ENCODE measurements at places on chromosomes 2 and 18. TPM values are rescaled to one million over a fixed set of nuclear protein-coding genes. Genes with fewer than 3 reads are reported as not detected.

GRCh38 chr2:159044804-159045286, 76.4 kb downstream of the TANC1 start:
- no peak overlapping the region for H3K27ac ChIP-seq
- DNase-seq: no peak
- peaks cover 20% of the 10 kb centered on the region for H3K4me1 ChIP-seq
- no peak overlapping the region for H3K4me3 ChIP-seq

The SLC9A2 gene
- not detected for total RNA-seq

DNA sequence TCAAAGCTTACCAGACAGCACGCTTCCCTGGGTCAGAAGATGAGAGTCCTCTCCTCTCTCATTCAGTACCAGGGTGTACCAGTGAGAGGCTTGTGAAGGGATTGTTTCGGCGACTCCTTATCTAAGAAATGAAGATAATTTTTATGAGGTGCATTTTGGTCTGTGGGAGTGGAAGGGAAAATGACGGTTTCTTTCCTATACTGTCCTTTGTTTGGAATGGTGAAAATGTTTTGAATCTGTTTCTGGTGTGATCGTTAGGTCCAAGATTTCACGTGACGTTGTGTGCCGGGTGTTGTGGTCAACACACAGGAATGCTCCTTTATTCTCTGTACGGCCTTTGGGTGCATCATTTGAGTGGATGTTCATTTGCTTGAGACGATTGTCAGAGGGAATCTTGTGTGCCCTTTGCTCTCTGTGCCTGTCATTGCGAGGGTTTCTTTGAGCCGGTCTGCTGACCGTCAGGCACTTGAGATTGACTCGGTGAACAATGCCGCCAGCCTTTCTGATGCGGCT, 183.5 kb downstream of the AGAP1 start:
- no peaks in the 10 kb centered on the region for H3K27me3 ChIP-seq
- peaks cover 5% of the 10 kb centered on the region for H3K4me1 ChIP-seq
- no peak for DNase-seq
- H3K36me3 ChIP-seq: no peaks in the 10 kb centered on the region
- no peak overlapping the region for H3K27ac ChIP-seq

DNA sequence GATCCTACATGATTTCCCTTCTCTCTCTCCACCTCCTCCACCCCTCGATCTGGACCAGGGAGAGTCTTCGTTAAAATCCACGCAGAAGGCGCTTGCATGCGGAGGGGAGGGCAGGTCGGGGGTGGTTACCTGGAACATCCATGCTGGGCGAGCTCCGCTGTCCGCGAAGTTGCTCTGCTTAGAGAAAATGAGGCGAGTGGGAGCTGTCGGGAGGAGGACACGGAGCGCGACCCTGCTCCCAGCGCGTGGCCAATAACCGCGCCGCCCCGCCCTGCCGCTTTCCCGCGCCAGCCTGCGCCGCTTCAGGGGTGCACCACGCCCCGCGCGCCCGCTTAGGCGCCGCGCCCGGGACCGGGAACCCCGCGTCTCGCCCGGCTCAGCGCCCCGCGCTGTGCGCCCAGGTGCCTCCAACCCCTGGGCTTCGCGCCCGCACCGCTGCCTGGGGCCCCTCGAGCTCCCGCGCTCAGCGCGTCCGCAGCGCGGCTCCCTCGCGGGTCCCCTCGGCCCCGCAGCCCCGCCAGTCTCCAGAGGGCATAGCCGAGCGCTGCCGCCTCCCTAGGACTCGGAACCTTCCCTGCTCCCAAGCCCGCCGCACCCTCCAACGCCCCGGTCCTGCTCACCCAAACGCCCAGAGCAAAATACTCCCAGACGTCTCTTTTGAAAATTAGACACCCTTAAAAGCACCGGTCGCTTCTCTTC, 636 bp downstream of the CBLN2 start:
- H3K27me3 ChIP-seq: peaks cover 11% of the 10 kb centered on the region
- no peak overlapping the region for H3K4me3 ChIP-seq
- DNase-seq: no peak
- H3K36me3 ChIP-seq: no peaks in the 10 kb centered on the region

The PCBP1 gene
- 33.6 TPM for total RNA-seq

DNA sequence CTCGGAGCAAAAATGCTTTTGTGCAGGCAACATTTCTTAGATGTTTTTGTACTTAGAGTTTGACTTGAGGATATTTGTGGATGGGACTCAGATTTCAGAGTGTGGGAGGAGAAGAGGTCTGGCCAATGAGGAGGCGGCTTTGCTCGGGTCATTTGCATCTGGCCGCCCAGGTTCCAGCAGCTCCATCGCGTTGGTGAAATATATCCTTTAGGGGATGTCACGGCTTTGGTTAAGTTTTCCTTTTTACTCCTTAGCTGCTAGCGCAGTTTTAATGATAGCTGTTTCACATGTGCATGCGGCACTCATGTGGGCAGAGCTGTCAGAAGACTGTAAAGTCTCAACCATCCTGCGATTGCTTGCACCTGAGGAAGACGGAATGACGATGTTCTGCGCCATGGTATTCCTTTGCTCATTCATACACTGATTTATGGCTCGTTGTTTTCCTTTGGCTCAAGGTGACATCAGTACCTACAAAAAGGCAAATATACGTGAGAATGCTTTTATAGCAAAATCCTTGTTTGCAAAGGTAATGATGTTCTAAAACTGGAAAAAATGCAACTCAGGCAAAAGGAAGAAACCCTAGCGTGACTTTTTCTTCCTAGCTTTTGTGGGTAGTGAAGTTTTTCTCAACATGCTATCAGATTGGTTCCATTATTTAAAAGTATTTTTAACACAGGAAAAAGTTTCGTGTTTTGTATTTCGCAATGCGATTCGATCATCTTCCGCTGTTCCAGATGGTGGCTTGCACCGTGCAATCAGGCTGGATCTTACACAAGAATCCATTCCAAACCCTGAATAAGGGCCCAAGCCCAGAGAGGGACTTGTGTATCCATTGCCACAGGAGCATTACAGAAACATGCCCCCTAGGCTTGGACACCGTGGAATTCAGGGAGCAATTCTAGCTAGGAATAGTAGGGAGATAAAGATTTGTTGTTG, 70.5 kb upstream of the ZNF516 start:
- peak; percentile 96 for DNase-seq
- H3K4me3 ChIP-seq: peak overlapping the region; percentile 55
- no peaks in the 10 kb centered on the region for H3K36me3 ChIP-seq
- H3K27ac ChIP-seq: peak overlapping the region; percentile 97
- H3K4me1 ChIP-seq: peaks cover 16% of the 10 kb centered on the region
- H3K27me3 ChIP-seq: no peaks in the 10 kb centered on the region

DNA sequence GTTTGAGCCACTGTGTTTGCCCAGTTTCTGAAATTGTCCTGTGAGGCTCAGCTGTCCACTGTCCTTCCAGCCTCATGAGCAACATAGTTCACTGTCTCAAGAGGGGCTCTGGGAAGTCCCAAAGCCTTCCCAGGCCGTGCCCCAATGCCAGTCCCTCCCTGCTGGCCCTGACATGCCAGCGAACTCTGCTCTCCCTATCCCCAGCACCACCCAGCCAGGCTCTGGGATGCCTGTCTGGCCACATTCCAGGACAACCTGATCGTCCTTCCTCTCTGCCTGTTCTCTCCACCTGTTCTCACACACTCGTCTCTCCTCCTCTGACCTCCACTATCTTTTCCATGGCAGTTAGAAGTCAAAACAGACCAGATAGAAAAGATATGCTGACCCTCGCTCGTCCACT, 278.0 kb upstream of the ID2 start:
- peaks cover 3% of the 10 kb centered on the region for H3K27me3 ChIP-seq
- DNase-seq: no peak
- no peak overlapping the region for H3K4me3 ChIP-seq
- no peaks in the 10 kb centered on the region for H3K36me3 ChIP-seq
- no peaks in the 10 kb centered on the region for H3K4me1 ChIP-seq
- no peak overlapping the region for H3K27ac ChIP-seq

GRCh38 chr2:189441709-189442074, 418 bp downstream of the WDR75 start:
- H3K36me3 ChIP-seq: no peaks in the 10 kb centered on the region
- no peaks in the 10 kb centered on the region for H3K27me3 ChIP-seq
- H3K4me1 ChIP-seq: peaks cover 2% of the 10 kb centered on the region
- H3K27ac ChIP-seq: peak overlapping the region; percentile 83
- no peak for DNase-seq

The SLC38A11 gene
- under 0.01 TPM for total RNA-seq

- no peak overlapping the region for H3K27ac ChIP-seq
- H3K4me3 ChIP-seq: no peak overlapping the region
- H3K4me1 ChIP-seq: peaks cover 12% of the 10 kb centered on the region
- peaks cover 17% of the 10 kb centered on the region for H3K36me3 ChIP-seq
Observed at GRCh38 chr2:28929581-28929980, 35.1 kb downstream of the WDR43 start.

GRCh38 chr2:129768036-129768386, 211.5 kb upstream of the RAB6C start:
- DNase-seq: no peak
- no peaks in the 10 kb centered on the region for H3K4me1 ChIP-seq
- no peak overlapping the region for H3K4me3 ChIP-seq
- H3K27me3 ChIP-seq: no peaks in the 10 kb centered on the region
- no peaks in the 10 kb centered on the region for H3K36me3 ChIP-seq

- H3K27ac ChIP-seq: no peak overlapping the region
- H3K27me3 ChIP-seq: peaks cover 1% of the 10 kb centered on the region
- H3K4me3 ChIP-seq: peak overlapping the region; percentile 77
- H3K36me3 ChIP-seq: no peaks in the 10 kb centered on the region
- no peak for DNase-seq
- peaks cover 7% of the 10 kb centered on the region for H3K4me1 ChIP-seq
Observed at GRCh38 chr2:207768168-207768865, 1.4 kb downstream of the FZD5 start.

DNA sequence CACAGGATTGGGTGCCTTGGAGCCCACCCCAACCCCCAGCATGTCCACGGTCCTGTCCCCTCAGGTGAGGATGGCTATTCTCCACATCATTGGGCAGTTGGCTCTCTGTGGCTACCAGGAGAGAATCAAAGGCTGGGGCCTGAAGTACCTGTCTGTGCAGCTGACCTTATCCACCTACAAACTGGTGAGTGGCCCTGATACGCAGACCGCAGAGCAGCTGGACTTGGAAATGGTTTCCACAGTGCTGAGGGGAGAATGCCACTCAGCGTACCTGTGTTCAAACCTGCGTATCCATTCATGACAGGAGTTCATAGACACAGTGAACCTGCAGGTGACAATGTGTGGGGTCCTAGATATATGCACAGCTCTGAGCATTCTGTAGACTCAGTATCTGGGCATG, 21.6 kb downstream of the MROH2A start:
- H3K27me3 ChIP-seq: peaks cover 19% of the 10 kb centered on the region
- no peaks in the 10 kb centered on the region for H3K36me3 ChIP-seq
- no peak overlapping the region for H3K27ac ChIP-seq

DNA sequence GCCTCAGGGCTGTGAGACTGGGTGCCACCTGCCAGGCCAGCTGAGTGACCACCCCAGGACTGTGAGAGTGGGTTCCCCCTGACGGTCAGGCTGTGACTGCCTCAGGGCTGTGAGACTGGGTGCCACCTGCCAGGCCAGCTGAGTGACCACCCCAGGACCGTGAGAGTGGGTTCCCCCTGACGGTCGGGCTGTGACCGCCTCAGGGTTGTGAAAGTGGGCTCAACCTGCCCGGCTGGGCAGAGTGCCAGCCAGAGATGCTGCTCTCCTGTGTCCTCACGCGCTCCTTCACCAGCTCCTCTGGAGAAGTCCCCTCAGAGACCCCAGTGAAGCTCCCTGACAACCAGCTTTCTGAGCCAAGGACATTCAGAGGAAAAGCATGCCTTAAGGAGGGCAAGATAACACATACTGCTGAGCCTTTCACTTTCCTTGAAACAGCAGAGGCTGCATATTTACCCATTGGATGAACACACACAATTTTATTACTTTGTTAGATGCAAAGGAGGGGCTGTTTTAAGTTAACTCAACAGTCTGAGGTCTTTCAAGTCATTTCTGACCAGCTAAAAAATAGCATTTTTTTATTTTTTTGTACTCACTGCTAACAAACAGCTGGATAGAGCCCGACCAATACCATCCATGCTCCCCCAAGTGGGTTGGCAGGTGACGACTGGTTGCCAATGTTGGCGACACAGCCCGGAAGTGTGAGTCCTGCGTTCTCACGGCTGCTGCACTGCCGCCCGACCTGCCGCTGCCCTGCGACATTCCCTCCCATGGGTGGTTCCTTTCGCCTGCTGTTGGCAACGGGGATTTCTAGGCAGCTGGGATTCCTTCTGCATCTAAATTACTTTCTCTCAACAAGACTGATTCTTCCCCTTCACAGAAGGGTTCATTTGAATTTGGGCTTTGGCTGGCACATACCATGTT, 70.7 kb downstream of the NDUFA10 start:
- no peak overlapping the region for H3K4me3 ChIP-seq
- H3K36me3 ChIP-seq: peaks cover 7% of the 10 kb centered on the region
- no peaks in the 10 kb centered on the region for H3K27me3 ChIP-seq
- H3K27ac ChIP-seq: no peak overlapping the region

DNA sequence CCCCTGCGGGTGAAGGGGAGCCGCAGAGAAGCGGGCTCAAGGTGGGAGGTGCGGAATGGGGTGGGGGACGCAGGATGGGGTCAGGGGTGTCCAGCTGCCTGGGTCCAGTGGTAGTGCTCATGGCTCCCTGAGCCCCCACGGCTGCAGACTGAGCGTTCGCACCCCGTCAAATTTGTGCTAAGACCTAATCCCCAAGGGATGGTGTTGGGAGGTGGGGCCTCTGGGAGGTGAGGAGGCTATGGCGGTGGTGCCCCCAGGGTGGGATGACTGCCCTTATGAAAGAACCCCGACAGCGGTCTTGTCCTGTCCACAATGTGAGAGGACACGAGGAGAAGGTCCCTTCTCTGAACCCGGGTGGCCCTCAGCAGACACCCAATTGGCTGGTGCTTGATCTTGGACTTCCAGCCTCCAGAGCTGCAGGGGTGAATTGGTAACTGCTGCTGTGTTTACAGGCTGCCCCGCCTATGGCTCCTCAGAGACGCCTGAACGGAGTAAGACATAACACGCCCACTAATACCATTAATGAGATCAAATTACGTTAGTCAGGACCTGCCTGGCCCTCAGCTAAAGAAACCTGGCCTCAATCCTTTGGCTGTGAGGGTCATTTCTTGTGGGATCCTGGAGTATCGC, 42.6 kb downstream of the PXDN start:
- H3K4me3 ChIP-seq: no peak overlapping the region
- peaks cover 14% of the 10 kb centered on the region for H3K4me1 ChIP-seq
- DNase-seq: no peak
- no peaks in the 10 kb centered on the region for H3K27me3 ChIP-seq
- H3K36me3 ChIP-seq: peaks cover 19% of the 10 kb centered on the region
- H3K27ac ChIP-seq: no peak overlapping the region

The LIMS3 gene
- total RNA-seq: 12.7 TPM

GRCh38 chr2:14633061-14633460, 544 bp downstream of the LRATD1 start:
- H3K4me3 ChIP-seq: peak overlapping the region; percentile 34
- H3K27me3 ChIP-seq: peaks cover 25% of the 10 kb centered on the region
- H3K36me3 ChIP-seq: no peaks in the 10 kb centered on the region
